Endothelial cell of umbilical vein (primary cell): ENCODE measurements at places on chromosomes 12 and 14.

GRCh38 chr14:29671034-29671433 is 256.6 kb downstream of the PRKD1 start:
- no peak for DNase-seq

DNA sequence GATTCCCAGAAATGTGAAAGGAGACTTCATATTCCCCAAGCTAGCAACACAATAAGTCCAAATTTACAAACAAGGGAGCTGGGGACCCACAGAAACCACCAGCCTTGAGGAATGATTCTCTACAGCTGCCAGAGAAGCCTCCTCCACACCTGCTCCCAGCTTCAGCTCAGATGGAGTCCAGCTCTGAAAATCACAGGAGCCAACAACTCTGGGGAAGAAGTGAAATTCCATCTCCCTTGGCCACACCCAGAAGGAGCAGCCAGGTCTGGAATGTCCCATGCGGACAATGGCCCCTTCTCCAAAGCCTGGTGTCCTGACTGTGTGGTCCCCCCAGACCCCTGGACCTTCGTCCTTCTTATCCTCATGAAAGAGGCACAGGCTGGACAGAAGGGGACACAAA is 45.4 kb downstream of the SYNE3 start:
- no peak for DNase-seq

GRCh38 chr12:91094032-91094662 is 17.1 kb downstream of the LUM start:
- DNase-seq: peak; percentile 30

DNA sequence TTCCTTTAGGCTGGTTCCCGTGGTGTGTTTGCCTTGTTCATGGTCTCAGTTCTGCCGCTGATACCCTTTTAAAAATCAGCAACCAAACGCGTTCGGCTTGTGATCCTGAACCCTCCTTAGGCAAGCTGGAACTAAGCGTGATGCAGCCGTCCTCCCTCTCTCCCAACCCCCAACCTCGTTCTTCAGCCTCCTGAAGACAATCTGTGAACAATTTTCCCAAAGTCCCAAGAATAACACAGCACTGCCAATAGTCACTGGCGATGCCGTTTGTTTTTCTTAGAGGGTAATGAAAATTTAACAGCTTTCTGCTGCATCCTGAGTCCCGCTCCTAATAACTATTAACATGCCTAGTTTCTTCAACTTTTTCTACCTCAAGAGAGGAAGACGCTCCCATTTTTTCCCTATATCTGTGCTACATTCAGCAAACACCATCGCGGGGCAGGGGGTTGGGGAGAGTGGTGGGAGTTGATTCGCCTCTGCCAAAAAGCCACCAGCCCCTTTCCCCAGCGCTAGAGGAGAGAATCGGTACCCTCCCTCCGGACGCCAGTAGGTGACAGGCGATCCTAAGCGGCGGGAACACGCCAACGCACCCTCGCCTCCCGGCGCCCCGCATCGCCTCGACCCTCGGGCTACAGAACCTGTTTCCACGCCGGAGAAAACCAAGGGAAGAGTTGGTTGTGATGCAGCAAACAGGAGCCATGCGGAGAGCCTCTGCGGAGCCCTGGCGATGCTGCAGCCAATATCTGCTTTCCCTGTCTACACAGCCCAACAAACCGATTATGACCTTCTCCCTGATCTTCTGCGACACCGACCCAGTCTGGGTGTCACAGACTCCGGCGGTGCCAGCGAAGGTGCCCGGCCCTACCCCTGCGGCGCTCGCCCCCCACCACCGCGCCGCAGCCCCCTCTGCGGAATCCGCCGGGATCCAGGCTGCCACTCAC is 752 bp downstream of the PRICKLE1 start:
- peak; percentile 55 for DNase-seq

DNA sequence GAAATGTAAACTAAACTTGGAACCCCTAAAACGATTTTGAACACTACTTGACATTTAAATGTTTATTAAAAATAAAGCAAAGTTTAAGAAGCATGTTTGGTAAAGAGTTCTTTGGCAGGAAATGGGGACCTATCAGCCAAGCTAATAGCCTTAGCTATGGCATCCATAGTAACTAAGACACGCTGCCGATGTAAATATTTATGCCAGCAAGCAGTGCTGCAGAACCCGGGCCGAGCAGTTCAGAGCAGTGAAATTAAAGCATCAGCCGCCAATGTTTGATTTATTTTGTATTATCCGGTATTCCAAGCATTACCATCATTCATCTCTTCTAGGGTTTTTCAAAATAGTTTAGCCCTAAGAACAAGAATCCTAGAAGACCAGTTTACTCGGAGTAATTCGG is 61.6 kb downstream of the PPP2R5C start:
- no peak for DNase-seq

GRCh38 chr12:85843606-85844310 is 7.5 kb upstream of the RASSF9 start:
- no peak for DNase-seq

DNA sequence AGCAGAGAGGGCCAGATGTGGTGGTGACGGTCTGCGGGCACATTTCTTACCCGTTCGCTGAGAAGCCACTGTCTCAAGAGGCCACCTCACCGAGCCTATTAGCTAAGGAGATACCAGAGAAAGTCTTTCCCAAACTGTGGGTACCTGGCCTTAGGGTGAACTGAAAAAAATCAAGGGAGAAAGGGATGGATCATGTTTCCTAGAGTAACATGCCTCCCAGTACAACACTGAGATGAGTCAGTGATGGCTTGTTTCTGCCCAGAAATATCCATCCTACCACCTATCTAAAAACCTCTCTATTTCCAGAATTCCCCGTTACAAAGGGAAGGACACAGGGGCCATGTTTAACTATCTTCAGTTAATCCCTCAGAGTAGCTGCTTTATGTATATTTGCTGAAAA is 83.7 kb downstream of the LMNTD1 start:
- DNase-seq: no peak

GRCh38 chr14:22814941-22815713 is at the start of gene SLC7A7:
Gene SLC7A7 (minus strand): TSS chr14:22815435. CDS start chr14:22813398, 2,037 bp downstream.
- no peak for DNase-seq
